ENCODE measurements at places on chromosomes 5 and 9.

DNA sequence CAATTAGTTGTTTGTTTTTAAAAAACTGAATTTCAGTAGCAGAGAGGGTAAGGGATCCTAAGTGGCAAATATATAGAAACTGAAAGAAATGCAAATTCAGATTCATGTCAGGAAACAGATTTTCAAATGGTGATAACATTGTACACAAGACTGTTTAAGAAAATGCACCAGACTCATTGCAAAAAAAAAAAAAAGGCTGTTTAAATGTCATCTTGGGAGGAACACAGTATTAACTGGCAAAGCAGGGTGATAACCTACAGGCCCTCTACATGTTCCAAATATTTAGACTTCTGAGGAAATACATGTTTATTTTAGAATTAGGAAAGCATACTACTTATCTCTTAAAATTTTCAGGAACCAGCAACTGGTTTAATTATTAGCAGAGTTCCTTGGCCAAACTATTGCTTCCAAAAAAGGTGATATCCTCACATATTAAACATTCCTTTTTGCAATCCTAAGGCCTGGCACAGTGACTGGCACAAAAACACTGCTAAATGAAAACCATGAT, 114.5 kb downstream of the TSSK1B start:
- no peak for DNase-seq

GRCh38 chr5:6356578-6357164, 21.7 kb downstream of the MED10 start:
- DNase-seq, result no peak

- no peak for DNase-seq
Observed at GRCh38 chr9:130243882-130244170, 21.7 kb upstream of the HMCN2 start.

GRCh38 chr5:55708732-55709131, 3.4 kb downstream of the SLC38A9 start:
- peak; percentile 15 for DNase-seq
